ENCODE measurements at places on chromosomes 6 and 20.

- no peak for DNase-seq
Measured at GRCh38 chr6:24228681-24229255, 102.8 kb downstream of the NRSN1 start.

DNA sequence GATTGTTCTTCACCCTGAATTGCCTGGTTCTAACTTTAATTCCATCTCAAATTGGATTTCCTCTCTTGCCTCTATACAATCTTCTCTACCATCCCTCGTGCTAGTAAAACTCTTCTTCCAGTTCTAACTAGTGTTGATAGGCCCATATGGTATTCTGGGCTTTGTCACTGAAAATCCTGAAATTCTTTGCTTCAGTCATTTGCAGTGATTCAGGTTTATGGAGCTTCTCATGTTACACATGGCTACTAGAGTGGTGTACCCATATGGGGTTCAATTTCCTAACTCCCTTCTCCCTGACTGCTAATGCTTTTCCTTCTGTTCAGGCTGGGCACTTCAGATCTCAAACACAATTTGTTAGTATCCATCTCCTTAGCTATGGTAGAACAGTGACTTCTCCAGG lies 956.6 kb downstream of the KIF16B start:
- DNase-seq = no peak

DNA sequence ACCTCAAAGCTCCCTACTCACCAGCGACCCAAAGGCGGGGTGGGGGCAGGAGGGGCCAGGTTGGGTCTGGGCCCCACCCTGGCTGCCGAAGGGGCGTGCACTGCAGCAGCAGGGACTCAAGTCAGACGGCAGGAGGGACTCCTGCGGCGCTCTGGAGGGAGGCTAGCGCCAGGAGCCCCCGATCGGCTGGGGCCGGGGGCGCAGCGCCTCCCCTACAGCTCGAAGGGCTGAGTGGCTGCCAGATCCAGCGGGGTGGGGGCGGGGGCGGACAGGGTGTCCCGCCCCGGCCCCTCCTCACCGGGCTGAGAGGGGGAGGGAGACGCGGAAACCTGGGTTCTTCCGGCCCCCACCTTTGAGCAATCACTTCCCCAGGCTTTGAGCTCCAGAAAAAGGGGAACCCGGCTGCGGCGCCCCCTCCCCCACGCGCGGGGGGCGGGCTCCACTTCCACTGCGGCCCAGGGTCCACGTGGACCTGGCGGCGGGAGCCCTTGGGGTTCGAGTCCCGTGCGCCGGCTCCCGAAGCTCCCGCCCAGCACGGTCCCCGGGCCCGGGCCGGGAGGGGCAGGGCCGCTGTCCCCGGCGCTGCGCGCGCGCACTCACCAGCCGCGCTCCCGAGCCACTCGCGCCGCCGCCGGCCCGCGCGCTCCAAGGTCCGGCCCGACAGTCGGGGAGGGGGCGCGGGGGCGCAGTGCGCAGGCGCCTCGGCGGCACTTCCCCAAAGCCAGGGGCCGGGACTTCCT lies at the start of gene RGS19:
Gene RGS19 (minus strand): TSS at position 246 of the 740 bp plus-strand sequence. CDS start 2,632 bp downstream, outside the sequence.
- DNase-seq = peak; percentile 55

GRCh38 chr20:11692567-11692966 lies 225.1 kb upstream of the BTBD3 start:
- DNase-seq = no peak

GRCh38 chr6:91198588-91199255 lies 611.9 kb upstream of the MAP3K7 start:
- DNase-seq = no peak

- no peak for DNase-seq
Measured at GRCh38 chr6:104428184-104428583, 431.5 kb downstream of the HACE1 start.

DNA sequence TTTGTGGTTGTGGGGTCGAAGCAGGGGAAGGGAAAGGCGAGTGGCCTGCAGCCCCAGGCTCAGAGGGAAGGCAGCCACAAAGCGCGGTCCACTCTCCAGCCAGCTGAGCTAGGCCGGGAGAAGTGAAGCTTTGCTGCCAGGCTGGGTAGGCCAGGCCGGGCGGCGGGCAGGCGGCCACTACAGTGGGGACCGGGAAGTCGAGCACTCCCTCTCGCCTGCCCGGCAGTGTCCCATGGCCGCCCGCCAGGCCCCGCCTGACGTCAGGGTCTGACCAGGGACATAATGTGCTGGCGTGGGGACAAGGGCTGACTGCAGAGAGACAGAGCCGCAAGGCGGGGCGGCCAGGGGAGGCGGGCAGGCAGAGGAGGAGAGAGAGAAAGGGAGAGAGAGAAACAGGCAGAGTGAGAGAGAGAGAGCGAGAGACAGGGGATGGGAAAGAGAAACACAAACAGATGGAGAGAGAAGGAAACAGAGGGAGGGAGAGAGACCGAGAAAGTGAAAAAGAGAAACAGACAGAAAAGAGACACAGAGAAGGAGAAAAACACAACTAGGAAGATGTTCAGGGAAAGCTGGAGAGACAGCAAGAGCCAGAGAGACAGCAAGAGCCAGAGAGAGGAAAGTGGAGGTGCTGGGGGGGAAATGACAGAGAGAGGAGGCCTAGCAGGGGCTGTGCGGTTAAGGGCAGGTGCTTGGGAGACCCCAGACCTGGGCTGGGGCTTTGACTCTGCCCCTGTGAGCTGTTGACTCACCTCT lies 94.5 kb upstream of the PTPN1 start:
- DNase-seq = peak; percentile 73

DNA sequence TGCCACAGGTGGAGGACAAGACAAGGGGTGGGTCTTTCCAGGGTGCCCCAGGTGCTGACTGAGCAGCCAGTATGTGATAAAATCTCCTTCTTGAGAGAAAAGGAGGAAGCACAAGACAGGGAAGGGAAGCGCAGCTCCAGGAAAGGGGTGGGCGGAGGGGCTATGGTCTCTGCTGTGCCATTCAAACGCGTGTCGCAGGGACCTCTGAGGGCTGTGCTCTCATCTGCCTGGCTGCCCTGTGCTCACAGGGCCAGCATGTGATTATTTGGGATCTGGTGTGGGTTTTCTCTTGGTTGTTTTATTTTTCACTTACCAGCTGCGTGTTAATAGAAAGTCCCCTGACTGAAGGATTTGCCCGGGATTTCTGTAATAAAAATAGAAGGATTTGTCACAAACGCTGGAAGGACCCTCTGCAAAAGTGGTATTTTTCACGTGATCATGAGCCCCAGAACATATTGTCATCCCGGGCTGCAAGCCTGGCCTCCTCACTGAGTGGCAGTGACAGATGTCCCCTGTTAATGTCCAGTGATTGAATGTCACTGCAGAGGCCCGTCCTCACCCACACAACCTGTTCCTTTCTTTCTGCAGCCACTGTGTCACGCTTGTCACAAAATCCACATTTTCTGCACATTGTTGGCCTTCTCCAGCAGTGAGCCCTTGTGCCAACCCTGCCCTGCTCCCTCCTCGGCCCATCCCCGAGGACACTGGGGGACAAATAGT lies 35.0 kb upstream of the VSX1 start:
- DNase-seq = no peak

DNA sequence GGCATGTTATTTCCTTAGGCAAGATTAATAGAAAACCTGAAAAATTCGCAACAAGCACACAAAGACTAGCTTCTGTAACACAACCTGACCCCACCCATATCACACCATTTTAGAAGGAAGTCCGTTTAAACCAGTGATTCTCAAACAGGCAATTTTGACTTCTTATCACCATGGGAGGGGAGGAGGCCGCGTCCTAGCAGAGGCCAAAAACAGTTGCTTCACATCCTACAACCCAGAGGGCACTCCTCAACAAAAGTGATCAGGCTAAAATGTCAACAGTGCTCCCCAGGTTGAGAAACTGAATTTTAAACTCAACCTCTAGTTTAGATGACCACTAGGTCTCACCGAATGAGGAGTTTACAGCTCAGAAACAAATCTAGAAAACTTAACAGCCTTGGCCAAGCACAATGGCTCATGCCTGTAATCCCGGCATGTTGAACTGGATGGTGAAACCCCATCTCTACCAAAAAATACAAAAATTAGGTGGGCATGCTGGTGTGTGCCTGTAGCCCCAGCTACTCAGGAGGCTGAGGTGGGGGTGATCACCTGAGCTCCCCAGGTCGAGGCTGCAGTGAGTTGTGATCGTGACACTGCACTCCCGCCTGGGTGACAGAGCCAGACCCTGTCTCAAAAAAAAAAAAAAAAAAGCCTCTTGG lies 3.4 kb downstream of the SNX5 start:
- DNase-seq = no peak

GRCh38 chr6:30615219-30615957 lies 1.7 kb downstream of the PPP1R10 start:
- peak; percentile 63 for DNase-seq

- DNase-seq = no peak
Measured at GRCh38 chr6:135962731-135963130, 111.2 kb downstream of the PDE7B start.

DNA sequence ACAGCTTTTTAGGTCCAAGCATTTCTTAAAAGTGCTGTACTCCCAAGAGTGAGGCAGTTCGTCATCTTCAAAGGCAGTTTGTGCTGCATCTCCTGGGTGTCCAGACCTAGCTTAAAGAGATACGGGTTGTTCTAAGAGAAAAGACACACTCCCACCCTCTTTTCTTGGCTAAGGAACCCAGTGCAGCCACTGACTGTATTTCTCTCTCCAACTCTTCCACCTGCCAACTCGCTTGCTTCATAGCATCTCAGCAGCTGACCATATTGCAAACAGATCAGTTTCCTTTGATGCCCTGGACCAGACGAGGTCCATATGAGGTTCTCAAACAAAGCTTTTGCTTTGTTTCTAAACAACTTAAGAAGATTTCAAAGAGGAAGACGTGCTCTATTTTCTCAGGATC lies 101.1 kb downstream of the ISM1 start:
- no peak for DNase-seq

DNA sequence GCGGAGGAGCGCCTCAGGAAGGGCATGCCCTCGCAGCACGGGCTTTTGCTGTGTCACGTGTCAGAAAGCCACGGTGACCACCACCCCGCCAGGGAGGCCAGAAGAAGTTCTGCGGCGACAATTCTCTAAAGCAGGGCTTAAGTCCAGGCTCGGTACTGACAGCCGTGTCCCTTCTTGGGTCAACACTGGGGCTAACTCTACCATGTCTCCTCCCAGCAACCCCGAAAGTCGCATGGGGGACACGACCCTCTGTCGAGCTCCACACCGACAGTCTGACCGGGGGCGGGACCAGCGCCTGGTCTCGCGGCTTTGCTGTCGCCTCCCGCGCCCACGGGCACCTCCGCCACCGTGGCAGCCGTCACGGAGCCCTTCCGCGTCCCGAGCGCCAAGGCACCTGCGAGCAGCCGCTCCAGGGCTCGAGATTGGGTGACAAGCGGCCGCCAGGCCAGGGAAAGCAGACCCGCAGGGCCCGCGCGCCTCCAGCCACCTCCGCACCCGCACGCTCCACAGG lies 534 bp downstream of the NANP start:
- DNase-seq = peak; percentile 58

DNA sequence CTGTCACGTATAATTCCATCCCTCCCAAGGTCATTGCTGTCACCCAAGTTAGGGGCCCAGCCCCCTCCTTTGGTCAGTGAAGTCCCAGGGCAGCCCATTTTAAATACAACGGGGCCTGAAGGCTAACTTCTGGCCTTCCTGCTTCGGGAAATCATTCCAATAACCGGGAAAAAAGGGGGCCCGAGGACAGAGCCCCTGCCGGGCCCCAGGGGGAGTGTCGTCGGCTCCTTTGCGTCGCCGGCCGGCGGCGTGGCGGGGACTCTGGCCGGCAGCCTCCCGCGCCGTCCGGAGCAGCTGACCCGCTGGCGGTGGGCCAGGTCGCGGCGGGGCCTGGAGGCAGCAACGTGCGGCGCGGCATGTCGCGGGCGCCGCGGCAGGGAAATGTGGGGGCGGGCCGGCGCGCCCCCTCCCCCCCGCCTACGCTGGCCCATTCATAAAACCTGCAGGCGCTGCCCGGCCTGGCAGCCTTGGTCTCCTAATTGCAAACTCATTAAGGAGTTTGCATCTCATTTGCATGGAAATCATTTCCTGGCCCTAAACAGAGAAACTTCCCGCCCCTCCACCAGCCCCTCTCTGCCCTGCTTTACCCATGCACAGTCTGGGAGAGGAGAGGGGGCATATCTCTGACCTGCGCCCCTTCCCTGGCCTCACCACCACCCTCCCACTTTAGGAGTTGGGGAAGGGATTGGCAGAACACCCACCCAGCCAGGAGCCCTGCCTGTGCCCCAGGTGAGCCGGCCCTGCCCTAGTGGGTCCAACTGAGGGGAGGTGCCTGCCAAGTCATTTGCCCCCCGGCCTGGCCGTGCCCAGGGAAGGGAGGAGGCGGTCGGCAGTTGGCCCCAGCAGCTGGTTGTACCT lies 50.7 kb downstream of the MRPL14 start:
- peak; percentile 66 for DNase-seq

DNA sequence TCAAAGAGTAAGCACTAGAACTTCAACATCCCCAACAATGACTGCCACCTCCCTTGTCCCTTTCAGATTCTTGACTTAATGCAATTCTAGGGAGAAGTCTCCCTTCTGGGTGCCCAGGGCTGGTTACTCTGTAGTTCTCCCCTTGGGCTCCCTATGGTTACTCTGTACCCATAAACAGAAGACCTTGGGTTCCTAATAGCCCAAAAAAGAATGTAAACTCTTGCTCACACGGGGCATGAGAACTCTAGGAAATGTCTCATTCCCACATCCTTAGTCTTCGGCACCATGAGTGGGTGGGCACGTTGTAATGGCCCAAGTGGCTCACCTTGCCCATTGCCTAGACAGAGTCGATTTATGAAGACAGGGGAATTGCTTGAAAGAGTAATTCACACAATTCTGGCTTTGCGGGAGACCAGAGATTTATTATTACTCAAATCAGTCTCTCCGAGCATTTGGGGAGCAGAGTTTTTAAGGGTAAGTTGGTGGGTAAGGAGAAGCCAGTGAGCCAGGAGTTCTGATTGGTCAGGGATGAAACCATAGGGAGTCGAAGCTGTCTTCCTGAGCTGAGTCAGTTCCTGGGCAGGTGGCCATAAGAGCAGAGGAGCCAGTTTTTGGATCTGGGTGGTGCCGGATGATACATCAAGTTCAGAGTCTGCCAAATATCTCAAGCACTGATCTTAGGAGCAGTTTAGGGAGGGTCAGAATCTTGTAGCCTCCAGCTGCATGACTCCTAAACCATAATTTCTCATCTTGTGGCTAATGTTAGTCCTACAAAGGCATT lies 61.2 kb upstream of the SIRPG start:
- DNase-seq = no peak

DNA sequence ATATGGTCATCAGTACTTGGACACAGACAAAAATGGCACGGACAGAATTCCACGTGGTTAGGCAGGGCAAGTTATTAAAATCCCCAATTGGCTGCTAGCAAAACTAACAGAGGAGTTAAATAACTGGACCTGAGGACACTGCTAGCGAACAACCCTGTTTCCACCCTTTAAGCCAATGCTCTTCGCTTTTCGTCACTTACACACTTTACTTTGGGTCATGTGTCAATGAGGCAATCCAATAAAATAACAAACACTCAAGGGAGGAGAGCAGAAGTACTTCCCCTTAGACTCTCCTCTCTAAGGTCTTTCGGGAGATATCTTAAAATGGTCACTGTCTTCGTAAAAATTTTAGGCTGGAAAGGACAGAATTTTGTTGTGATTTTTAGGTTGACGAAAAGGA lies 68.6 kb downstream of the LCA5 start:
- no peak for DNase-seq

DNA sequence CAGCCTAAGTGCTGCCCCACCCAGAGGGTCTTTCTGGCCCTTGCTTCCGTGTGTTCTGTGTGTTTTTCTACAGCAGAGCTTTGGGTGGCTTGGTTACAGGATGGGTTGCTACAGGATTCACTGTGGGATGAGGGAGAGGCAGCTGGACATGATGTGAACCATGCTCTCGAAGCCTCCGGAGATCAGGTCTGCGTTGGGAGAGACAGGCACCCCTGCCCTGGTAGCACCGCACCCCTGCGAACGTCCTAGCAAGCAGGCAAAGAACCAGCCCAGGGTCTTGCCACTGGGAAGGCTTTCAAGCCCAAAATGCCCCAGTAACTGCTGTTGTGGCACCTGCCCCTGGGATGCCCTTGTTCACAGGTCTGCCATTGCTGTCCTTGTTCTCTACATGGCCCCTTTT lies 66.4 kb downstream of the IGF2R start:
- DNase-seq = no peak
